ENCODE measurements at places on chromosomes 7 and 10. TPM values are rescaled to one million over a fixed set of nuclear protein-coding genes. Genes with fewer than 3 reads are reported as not detected.

Gene GPR26
- total RNA-seq, result not detected

Gene KCNH2
- total RNA-seq, result 0.37 TPM

Gene EN2
- total RNA-seq, result 1.0 TPM

Gene ITGA8
- not detected for total RNA-seq

Gene MMP21
- total RNA-seq, result not detected

Gene TAS2R41
- not detected for total RNA-seq

Measured in A549 treated with RU486 at 1 μM for 4 hours (cell line).